Coronary artery (tissue), 2 donors: ENCODE measurements at places on chromosomes 13 and 19.

DNA sequence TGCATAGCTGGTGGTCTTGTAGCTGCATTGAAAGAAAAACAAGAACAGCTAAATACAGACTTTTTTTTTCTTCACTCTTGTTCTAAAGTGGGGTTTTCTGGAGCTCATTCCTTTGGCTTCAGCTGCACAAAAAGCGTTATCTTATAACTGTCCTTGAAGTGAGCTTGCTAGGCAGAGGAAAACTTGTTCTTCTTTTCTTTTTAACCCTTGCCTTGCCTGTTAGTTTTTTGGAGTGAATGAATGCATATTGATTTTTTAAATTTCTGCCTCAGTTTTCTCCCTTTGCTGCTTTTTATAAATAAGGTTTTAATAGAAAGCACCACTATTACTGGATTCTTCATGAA, 1.5 kb downstream of the ZNF765 start:
- DNase-seq = no peak

- DNase-seq = peak; percentile 92
Observed at GRCh38 chr19:679418-680286, 3.5 kb downstream of the FSTL3 start.

DNA sequence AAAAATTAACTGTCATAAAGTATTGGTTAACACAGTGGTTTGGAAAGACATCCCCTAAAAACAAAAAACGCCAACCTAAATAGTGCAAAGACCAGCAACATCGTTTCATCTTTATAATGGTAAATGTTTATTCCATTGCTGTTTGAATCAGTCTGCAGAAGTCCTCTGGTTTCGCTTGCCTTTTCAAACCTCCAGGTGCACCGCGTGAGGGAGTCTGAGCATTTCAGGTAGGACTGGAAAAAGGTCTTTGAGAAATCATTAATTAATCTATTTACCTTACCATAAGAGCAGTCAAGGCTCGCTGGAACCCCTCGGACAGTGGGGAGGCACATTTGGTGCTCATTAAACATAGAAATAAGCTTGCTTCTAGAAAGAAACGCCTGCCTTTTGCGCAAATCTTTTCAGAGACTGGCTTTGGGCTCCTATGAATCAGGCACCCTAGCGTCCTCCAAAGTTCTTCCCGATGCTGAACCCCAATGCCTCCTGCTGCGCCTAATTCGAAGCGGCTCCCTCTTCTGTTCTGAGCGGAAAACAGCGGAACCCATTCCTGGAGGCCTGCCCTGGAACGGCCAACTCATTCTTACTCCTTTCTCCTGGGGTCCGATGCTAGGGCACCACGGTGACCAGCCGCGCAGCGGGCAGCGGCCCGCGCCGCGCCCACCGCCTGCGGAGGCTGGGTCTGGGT, 951 bp upstream of the MTUS2 start:
- DNase-seq = no peak

GRCh38 chr13:24910502-24911132, 146.6 kb downstream of the RNF17 start:
- no peak for DNase-seq

DNA sequence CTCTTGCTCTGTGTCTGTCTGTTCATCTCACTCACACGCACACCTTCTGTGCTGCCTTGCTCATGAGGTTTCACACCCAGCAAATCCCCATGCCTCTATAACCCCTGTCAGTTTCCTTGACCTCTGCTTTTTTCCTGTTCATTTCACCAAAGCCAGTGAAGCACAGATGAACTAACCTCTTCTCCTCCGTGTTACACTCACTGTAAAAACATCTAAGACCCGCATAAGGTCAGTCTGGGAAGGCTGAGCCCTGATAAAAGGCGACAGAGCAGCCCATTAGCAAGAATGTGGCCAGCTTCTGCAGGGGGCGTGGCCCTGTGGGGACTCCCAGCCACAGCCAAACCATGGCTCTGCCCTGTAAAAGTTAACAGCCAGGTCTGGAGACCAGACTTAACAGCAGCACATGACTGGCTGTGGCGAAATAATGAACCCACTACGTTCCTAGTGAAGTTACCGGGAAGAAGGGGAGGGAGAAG, 42.8 kb upstream of the NPAS1 start:
- DNase-seq = no peak

DNA sequence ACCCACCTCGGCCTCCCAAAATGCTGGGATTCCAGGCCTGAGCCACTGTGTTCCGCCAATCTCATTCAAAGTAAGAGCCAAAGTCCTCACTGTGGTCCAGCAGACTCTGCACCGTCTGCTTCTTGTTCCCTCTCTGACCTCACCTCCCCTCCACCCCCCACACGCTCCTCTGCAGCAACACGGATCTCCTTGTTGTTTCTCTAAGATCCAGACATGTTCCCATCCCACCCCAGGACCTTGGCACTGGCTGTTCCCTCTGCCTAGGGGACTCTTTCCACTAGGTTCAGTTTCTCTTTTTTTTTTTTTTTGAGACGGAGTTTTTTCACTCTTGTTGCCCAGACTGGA, 38.4 kb downstream of the LTBP4 start:
- DNase-seq = no peak

DNA sequence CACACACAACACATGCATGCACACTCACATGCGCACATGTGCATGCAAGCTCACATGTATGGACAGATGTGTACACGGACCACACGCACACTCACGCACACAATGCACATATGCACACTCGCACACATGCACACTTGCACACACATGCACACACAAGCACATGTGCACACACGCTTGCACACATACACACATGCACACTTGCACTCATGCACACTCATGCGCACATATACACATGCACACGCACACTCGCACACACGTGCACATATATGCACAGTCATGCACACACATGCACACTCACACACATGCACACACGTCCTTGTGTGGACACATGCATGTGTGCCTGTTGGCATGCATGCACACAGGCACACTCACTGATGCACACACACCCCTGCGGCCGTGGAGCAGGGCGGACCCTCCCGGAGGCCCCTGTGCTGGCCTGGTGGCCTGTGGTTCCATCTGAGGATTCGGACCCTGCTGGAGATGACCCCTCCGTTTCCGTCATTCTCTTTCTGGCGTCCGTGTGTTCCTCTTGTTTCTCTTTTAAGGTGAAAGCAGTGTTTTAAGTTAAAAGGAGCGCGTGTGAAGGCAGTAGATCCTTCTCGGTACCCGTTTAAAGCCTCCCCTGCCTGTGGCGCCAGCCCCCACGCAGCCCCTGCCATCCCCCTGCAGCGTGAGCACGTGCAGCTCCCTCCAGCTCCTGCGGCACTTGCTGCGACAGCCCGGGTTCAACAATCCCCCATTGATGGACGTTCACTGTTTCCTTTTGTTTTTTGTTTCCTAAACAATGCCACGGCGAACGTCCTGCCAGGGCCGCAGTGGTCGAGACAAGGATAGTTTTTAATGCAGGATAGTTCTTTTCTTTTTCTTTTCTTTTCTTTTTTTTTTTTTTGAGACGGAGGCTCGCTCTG, 5.6 kb downstream of the NDUFS7 start:
- DNase-seq = no peak

DNA sequence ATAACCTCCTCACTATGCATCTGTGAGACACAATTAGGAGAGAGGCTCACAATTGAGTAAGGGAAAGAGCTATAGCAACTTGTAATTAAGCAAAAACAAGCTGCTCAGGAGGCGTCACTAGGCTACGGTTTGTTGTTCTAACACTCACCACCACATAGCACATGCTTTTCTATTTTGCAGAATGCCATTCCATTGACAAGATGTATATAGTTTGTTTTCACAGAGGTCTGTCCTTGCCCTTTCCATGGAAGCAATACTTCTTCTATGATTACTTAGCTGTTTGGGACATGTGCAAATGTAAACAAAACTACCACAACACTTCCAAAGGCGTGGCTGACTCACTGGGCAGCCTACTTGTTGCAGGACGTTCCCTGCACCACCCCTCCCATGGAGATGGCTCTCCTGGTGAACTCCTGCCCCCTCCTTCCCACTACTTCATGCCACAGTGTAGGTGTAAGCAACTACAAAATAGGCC, 33.9 kb upstream of the FAM216B start:
- DNase-seq = no peak

DNA sequence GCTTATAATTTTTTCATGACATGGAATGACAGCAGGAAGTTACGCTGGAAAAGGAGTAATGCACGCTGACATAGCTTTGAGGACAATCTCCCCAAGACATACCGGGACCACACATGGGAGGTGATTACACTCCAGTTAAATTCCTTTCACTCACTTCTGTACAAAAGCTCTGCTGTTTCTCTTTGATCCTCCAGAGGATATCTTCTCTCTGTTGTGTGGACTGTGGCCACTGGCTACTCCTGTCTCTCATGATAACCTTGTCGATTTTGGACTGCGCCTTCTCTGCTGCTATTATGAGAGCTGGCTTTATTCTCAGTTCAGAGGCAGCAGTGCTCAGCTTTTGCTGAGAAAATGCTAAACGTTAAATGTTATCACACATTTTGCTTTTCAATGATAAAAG, 464.6 kb downstream of the FGF9 start:
- DNase-seq = no peak

DNA sequence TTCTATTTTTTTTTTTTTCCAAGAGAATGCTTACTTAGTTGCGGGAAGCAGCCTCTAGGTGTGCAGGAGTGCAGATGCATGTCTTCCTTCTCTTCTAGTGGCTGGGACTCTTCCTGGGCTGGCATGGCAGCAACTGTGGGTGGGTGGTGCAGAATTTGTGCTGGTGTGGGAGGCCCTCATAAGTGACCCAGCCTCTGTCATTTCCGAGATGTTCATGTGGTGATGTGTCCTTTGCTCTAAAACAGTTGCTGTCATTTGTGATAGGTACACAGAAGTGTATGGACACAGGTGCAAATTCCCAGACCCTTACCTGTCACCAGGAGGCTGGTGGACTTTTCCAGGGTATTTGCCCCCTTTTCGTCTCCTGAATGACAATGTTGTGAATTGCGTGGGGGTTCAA, 367.7 kb downstream of the KCNRG start:
- no peak for DNase-seq

GRCh38 chr19:55959996-55960675, 12.5 kb downstream of the NLRP8 start:
- DNase-seq = no peak

DNA sequence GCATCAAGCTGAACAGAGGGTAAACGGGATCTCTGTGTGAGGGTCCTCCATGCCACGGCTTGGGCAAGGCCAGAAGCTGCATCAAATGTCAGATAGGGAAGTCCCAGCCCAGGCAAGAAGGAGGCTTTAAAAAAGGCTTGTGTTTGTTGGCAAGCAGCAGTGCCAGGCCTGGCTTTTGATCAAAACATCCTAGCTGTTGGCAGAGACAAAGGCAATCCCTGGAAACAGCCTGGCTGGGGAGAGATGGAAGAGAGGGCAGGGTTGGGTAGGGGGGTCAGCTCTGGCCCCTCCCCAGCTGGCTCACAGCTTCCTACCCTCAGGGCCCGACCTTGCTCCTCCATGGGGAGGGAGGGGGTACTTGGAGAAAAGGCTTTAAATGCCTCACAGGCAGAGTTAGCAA, 61.8 kb upstream of the KCTD15 start:
- no peak for DNase-seq

GRCh38 chr13:33800646-33801186, 17.2 kb upstream of the RFC3 start:
- no peak for DNase-seq
